ENCODE measurements at places on chromosomes 2 and 18. TPM values are rescaled to one million over a fixed set of nuclear protein-coding genes. Genes with fewer than 3 reads are reported as not detected.

The PSMA8 gene
- total RNA-seq = 1.7 TPM

The GRB14 gene
- not detected for total RNA-seq

The IL1RL1 gene
- 0.48 TPM for total RNA-seq

The CFC1 gene
- not detected for total RNA-seq

The DCDC2C gene
- not detected for total RNA-seq

The IL1RL2 gene
- 0.27 TPM for total RNA-seq

The SERPINB5 gene
- not detected for total RNA-seq

The ANKRD30B gene
- not detected for total RNA-seq

The FBXO48 gene
- 1.4 TPM for total RNA-seq

The GPR75 gene
- total RNA-seq = 2.0 TPM

The GKN1 gene
- total RNA-seq = not detected

The UGT1A6 gene
- not detected for total RNA-seq

The STRN gene
- total RNA-seq = 25.6 TPM

The NEU2 gene
- not detected for total RNA-seq

The WNT6 gene
- 0.17 TPM for total RNA-seq

The SERPINB12 gene
- total RNA-seq = not detected

The ALPG gene
- total RNA-seq = not detected

The FAP gene
- total RNA-seq = not detected

The SLC30A3 gene
- total RNA-seq = 0.59 TPM

The LCT gene
- total RNA-seq = 0.25 TPM

The NDUFV2 gene
- 361 TPM for total RNA-seq

The RAB27B gene
- 0.42 TPM for total RNA-seq

The HAAO gene
- total RNA-seq = 0.38 TPM

The CNGA3 gene
- not detected for total RNA-seq

The GATA6 gene
- total RNA-seq = not detected

The XDH gene
- total RNA-seq = not detected

The NPHP1 gene
- total RNA-seq = 2.5 TPM

The NABP1 gene
- total RNA-seq = 52.0 TPM

The UGT1A8 gene
- total RNA-seq = not detected

The TMEM37 gene
- total RNA-seq = not detected

The HRH4 gene
- not detected for total RNA-seq

The MARCO gene
- total RNA-seq = not detected

The PREPL gene
- 36.6 TPM for total RNA-seq

The ACMSD gene
- not detected for total RNA-seq

The HOXD12 gene
- total RNA-seq = not detected

The CAPN14 gene
- 0.29 TPM for total RNA-seq

The REG3G gene
- total RNA-seq = not detected

The LRRTM1 gene
- not detected for total RNA-seq

The NGEF gene
- 0.10 TPM for total RNA-seq

The TUBA3E gene
- total RNA-seq = not detected
